ENCODE measurements at places on chromosomes 2 and 18.

DNA sequence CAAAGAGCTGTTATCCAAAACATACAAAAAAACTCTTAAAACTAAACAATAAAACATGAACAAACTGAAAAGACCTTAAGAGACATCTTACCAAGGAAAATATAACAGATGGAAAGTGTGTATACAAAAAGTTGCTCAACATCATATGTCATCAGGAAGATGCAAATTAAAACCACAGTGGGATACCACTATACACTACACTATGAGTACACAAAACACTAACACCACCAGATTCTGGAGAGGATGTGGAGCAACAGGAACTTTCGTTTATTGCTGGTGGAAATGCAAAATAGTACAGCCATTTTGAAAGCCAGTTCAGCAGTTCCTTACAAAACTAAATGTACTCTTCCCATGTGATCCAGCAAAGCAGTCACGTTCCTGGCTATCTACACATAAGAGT is 221.4 kb downstream of the CMPK2 start:
- DNase-seq, result no peak

GRCh38 chr2:219277703-219278654 is 1.2 kb upstream of the DNAJB2 start:
- DNase-seq, result peak; percentile 68

DNA sequence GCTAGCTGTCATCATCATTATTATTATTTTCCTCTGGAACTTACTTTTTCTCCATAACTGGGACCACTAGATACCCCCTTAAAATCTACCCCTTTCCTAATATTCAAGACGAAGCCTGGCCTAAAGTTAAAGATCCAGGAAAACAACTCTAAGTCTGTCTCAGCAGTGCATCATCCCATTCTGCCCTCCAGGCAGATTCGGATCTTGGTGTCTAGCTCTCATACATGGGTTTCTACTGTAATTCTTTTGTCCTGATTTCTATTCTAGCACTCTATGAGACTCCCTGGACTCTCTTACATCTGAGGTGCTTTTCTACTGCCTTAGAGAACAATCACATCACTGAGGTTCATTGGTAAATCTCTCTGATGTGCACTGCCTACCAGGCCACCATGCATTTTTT is 35.5 kb downstream of the MAP2 start:
- DNase-seq, result no peak

DNA sequence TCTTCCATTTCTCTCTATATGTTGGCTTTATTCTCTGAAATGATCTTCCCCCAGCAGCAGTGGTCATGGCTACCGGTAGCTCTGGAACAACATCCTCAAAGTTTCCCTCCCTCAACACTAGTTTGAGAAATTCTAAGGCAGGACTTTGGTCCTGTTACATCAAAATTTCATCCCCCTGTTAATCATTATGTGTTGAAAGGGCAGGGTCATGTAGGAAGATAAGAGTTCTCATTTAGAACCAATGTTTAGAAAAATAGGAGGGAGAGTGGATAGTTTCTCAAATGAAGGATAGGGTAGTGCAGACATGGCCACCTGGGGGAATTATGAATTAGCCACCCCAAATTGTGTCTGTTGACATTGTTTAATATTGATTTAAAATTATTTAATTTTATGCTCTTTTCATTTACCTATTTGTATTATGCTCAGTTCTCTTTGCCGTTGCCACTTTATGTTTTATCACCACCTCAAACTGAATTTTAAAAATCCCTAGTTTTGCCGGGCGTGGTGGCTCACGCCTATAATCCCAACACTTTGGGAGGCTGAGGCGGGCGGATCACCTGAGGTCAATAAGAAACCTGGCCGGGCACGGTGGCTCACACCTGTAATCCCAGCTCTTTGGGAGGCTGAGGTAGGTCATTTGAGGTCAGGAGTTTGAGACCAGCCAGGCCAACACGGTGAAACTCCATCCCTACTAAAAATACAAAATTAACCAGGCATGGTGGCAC is 22.3 kb downstream of the EML4 start:
- no peak for DNase-seq

DNA sequence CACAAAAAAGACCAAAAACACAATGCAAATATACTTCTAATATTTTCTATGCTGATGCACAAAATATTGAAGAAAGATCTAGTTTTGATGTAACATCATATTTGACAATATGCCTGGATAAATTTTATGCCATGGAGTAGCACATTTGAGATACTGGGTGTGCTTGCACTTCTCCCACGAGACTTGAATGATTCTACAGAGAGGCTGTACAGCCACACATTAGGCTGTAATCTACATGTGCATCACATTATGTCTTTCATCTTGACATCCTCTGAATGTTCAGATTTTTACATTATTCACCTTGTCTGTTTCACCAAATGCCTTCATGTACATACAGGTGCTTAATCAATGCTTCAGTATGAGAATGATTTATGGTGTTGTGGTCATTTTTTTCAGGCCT is 756.4 kb upstream of the CDH7 start:
- DNase-seq, result no peak

DNA sequence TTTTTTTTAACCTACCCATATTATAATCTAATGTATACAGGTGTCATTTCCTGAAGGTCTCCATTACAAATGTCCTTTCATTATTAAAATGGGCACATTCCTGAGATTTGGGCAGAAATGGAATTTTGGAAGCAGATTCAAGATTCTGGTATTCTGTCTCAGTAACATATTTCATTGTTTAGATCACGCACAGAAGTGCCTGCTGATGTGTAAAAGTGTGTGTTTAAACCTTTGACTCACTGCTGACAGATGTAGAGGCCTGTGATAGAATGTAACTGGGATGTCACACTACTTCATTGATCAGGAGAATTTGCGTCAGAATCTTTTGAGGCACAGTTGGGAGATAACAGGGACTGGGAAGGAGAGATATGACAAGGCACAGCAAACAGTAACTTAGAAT is 276.8 kb upstream of the EPAS1 start:
- no peak for DNase-seq

All from CD4-positive, alpha-beta T cell treated with Interleukin-4 for 4 hours (primary cell).